ENCODE measurements at places on chromosomes 1 and 21. TPM values are rescaled to one million over a fixed set of nuclear protein-coding genes. Genes with fewer than 3 reads are reported as not detected.

GRCh38 chr1:48530727-48531351 is 58.8 kb upstream of the SPATA6 start:
- DNase-seq: peak; percentile 85

GRCh38 chr1:237903961-237904360 is 13.2 kb upstream of the ZP4 start:
- DNase-seq: no peak

- DNase-seq: no peak
Observed at GRCh38 chr1:178997428-178997827, 28.3 kb upstream of the FAM20B start.

GRCh38 chr1:30190511-30191153 is 532.8 kb downstream of the MATN1 start:
- no peak for DNase-seq

GRCh38 chr1:38997901-38998190 is 6.8 kb downstream of the AKIRIN1 start:
- DNase-seq: no peak

- DNase-seq: no peak
Observed at GRCh38 chr1:216641669-216642460, 81.4 kb downstream of the ESRRG start.

DNA sequence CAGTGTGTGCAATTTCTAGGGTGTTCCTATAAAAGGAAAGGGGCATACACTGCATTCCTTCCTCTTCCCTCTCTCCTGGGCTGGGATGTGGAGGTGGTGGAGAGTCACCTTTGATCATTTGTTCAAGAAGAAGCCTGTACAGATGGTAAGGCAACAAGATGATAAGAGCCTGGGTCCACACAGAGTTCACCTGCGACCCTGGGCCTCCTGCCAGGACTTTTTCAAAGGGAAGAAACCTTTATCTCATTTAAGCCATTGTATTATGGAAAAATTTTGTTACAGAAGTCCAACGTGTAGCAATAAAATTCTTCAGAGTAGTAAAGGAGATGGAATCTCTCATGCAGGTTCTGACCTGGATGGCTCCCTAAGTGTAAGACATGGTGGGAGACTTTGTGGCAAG is 189.1 kb downstream of the MIS18A start:
- DNase-seq: no peak

GRCh38 chr1:48492392-48492791 is 20.4 kb upstream of the SPATA6 start:
- DNase-seq: no peak

- DNase-seq: peak; percentile 53
Observed at GRCh38 chr1:214660900-214661299, 57.9 kb downstream of the CENPF start.

GRCh38 chr1:209886219-209886536 is 51.8 kb upstream of the SYT14 start:
- no peak for DNase-seq

- no peak for DNase-seq
Observed at GRCh38 chr1:162902416-162902815, 41.4 kb upstream of the CCDC190 start.

DNA sequence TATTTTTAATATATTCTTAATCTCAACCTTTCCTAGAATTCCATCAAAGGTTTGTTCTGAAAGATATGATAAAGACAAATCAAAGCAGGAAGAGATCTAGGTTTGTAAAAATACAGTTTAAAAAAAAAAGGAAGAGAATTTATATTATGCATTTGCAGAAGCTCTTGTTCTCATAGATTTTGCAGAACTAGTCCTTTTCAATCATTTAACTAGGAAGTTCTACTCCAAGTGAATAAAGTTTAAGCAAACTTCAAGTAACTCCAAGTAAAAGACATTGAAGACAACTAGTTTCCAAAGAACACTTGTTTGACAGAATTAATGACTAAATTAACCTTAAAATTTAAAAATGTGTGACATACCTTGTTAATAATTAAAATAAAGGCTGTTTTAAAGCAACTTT is 55.9 kb downstream of the HNRNPR start:
- DNase-seq: no peak

- no peak for DNase-seq
Observed at GRCh38 chr21:37865156-37865555, 51.1 kb downstream of the KCNJ6 start.

DNA sequence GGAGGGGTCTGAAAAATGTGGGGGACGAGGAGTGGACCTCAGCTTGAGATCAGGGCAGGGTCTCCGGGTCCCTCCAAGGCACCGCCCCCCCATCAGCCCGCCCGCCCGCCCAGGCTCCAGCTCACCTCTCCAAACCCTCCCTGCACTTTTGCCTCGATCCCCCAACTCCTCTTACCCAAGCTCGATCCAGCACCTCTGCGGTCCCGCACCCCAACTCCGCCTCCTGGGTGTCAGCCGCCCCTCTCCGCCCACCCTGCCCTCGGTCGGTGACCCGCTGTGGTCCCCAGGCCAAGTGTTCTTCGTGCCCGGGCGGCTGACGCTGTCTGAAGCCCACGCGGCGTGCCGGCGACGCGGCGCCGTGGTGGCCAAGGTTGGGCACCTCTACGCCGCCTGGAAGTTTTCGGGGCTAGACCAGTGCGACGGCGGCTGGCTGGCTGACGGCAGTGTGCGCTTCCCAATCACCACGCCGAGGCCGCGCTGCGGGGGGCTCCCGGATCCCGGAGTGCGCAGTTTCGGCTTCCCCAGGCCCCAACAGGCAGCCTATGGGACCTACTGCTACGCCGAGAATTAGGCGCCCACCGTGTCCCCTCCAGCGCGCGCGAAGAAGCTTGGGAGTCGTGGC is 5.7 kb downstream of the HAPLN2 start:
- DNase-seq: no peak

DNA sequence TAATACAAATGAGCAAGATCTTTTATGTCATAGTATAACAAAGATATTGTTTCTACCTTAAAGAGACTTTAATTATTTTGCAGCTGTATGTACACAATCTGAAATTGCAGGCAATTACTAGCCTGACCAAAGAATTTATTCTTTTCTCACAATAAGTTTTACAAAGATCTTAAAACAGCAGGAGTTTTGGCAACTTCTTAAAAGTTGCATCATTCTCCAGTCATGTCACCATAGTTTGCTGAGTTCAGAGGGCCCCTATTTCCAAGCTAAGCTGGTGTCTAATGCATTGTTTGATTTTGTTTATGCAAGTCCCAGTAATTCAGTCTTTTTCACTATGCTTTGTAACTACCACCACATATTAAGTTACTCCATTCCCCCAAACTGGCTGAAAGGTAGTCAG is 114.8 kb downstream of the DNAH14 start:
- no peak for DNase-seq

- DNase-seq: no peak
Observed at GRCh38 chr1:78950826-78951225, 55.7 kb downstream of the ADGRL4 start.

DNA sequence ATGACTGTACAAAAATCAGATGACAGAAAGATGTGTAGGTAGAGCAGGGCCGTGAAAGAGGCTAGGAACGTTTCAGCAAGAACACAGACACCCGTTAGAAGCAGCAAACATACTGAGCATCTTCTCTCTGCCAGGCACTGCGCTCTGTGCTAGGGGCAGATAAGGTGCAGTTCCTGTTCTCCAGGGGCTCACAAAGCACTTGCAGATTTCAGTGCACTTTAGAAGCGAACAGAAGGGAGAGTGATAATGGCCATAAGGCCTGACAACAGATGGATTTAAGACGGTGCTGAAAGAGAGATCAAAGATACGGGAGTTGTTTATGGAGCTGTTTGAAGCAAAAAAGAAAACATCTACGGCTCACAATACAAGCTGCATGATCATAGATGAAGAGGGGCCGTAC is 200.3 kb upstream of the FOXD3 start:
- no peak for DNase-seq

DNA sequence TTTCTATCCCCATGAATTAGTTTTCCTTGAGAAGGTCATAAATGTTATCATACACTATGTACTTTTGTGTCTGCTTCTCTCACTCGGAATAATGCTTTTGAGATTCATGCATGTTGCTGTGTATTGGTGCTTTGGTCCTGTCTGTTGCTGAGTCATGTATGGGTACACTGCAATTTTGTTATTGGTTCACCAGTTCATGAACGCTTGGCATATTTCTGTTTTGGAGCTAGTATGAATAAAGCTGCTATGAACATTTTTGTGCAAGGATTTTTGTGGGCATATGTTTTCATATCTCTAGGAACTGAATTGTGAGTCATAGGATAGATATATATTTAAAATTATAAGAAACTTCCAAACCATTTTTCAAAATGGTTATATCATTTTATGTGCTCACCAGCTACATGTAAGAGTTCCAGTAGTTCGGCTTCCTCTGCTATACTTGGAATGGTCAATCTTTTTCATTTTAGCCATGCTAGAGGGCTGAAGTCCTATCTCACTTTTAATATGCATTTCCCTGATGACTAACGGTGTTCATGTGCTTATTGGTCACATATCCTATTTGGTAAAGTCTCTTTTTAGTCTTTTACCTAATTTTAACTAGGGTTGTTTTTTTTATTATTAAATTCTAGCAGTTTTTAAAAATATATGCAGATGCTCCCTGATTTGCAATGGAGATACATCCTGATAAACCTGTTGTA is 38.2 kb downstream of the ETS2 start:
- no peak for DNase-seq

- peak; percentile 48 for DNase-seq
Observed at GRCh38 chr1:168498159-168498631, 45.6 kb downstream of the XCL2 start.

- no peak for DNase-seq
Observed at GRCh38 chr1:75771978-75772377, 14.1 kb upstream of the RABGGTB start.

DNA sequence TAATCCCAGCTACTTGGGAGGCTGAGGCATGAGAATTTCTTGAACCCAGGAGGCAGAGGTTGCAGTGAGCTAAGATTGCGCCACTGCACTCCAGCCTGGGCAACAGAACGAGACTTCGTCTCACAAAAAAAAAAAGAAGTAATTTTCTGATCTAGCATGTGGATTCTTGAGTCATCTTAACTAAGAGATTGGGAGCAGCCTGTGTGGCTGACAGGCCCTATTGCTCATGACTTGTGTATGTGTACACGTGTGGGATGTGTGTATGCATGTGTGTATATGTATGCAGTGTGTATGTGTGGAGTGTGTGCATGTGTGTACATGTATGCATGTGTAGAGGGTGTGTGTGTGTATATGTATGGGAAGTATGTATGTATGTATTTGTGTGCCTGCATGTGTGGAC is 29.5 kb downstream of the DOP1B start:
- no peak for DNase-seq

- no peak for DNase-seq
Observed at GRCh38 chr1:225642177-225642576, 10.7 kb downstream of the ENAH start.

DNA sequence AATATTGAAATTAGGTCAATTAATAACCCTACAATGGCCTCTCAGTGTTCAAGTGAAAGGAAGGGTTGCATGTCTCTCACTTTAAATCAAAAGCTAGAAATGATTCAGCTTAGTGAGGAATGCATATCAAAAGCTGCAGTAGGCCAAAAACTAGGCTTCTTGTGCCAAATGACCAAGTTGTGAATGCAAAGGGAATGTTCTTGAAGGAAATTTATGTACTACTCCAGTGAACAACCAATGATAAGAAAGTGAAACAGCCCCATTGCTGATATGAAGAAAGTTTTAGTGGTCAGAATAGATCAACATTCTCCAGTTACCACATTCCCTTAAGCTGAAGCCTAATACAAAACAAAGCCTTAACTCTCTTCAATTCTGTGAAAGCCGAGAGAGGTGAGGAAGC is 10.0 kb downstream of the MAEL start:
- no peak for DNase-seq

- no peak for DNase-seq
Observed at GRCh38 chr1:39576016-39576657, 453 bp downstream of the PABPC4 start.

- no peak for DNase-seq
Observed at GRCh38 chr1:76695535-76695934, 171.7 kb upstream of the ST6GALNAC5 start.

DNA sequence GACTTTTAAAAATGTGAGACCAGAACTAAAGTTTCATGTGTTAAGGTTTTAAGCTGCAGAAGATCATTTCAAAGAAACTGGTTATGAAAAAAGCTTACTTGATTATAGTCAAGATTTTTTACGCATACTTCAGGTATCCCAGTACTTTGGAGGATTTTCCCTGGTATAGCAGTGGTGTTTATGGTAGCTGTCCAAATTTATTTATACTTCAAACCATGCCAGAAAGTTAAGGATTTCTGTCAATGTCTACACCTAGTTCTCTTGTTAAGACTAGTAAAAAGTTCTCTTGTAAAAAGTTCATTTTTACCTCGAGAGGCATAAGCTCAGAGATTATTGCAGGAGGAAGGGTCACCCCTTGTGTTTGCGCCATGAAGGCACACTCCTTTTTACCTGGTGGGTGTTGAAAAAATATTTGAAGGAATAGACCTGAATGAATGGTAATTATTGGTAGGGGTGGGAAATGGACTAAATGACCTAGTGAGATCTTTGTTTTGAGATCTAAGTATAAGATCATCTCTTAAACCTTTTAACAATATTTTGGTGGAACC is 2.8 kb downstream of the DYRK1A start:
- no peak for DNase-seq

SPRR1B gene
- not detected for polyA plus RNA-seq

PALMD gene
- 2.6 TPM for polyA plus RNA-seq

CHIA gene
- polyA plus RNA-seq: not detected

KHDC4 gene
- 82.4 TPM for polyA plus RNA-seq

RAVER2 gene
- 35.0 TPM for polyA plus RNA-seq

S100A12 gene
- not detected for polyA plus RNA-seq

BACE2 gene
- polyA plus RNA-seq: 28.0 TPM

MMEL1 gene
- polyA plus RNA-seq: 1.6 TPM

STYXL2 gene
- 0.45 TPM for polyA plus RNA-seq

ZBTB8B gene
- 2.3 TPM for polyA plus RNA-seq
